ENCODE measurements at places on chromosomes 16 and 17. TPM values are rescaled to one million over a fixed set of nuclear protein-coding genes. Genes with fewer than 3 reads are reported as not detected.

Gene CFAP119
- total RNA-seq: 5.1 TPM

Gene SLC2A4
- 5.3 TPM for total RNA-seq

Gene CCL4L2
- 1.1 TPM for total RNA-seq

Gene PCGF2
- total RNA-seq: 30.7 TPM

Gene G6PC1
- not detected for total RNA-seq

Gene UBE2O
- 25.0 TPM for total RNA-seq

Gene TLE7
- total RNA-seq: not detected

Gene HEATR9
- not detected for total RNA-seq

Gene KRT25
- total RNA-seq: not detected

Gene HAS3
- 19.4 TPM for total RNA-seq

Gene VTN
- total RNA-seq: 0.23 TPM

Gene CACNG1
- total RNA-seq: not detected

Measured in mucosa of descending colon (tissue), 3 donors.